ENCODE measurements at places on chromosomes 7 and 10.

GRCh38 chr10:33448421-33449140 lies 114.1 kb upstream of the NRP1 start:
- no peak for DNase-seq

- no peak for DNase-seq
Observed at GRCh38 chr10:16585103-16585502, 63.4 kb upstream of the C1QL3 start.

DNA sequence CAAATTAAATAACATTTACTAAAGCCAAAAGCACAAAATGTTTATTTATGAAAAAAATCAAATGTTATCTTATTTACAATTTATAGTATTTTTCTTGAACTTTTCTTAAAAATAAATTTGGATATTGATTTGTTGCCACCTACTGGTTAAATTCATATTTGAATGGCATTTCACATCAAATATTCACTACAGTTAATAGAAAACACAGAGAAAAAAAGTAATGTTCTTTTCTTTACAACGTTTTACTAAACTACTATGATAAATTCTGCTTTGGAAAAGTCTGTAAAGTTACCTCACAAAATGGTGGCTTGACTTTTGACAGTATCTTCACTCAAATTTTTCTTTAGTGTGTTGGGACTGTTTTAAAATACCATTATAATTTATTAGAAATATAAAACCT lies 52.7 kb downstream of the SRPK2 start:
- no peak for DNase-seq

GRCh38 chr10:31930023-31930751 lies 1.6 kb upstream of the ARHGAP12 start:
- no peak for DNase-seq

GRCh38 chr7:45179666-45180065 lies 22.1 kb downstream of the RAMP3 start:
- DNase-seq = no peak

GRCh38 chr10:103463499-103463898 lies 4.8 kb upstream of the CALHM1 start:
- DNase-seq = no peak

GRCh38 chr10:118504467-118505205 lies 90.8 kb downstream of the PRLHR start:
- no peak for DNase-seq

GRCh38 chr7:42193471-42194129 lies 43.4 kb downstream of the GLI3 start:
- no peak for DNase-seq

DNA sequence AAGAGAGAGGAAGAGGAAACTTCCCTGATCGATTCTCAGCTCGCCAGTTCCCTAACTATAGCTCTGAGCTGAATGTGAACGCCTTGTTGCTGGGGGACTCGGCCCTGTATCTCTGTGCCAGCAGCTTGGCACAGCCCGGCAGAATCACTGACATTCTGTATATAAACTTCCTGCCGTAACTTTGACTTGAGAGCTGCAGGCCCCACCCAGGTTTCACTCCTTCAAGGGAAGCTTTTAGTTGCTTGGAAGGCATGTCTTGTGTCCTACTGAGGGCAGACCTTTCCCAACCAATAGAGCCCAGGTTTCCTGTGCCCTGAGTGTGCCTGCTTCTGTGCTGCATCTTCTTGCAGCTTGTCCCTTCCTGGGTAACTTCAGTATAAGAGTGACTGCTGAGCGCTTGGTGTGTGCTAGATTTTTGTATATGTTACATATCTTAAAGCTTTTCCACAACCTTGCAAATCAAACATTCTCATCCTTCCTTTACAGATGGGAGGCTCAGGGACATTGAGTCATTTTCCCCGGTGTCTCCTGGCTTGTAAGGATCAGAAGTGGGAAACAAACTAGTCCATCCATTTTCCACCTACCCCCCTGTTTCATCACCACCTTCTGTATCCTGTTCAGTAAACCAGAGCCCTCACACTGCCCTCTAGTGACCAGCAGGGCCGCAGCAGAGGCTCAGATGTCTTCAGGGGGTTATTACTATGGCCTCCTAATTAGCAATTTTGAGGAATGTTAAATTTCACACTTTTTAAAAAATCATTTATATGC lies 225.2 kb upstream of the PRSS58 start:
- DNase-seq = no peak

GRCh38 chr7:101906291-101907240 lies 89.1 kb downstream of the CUX1 start:
- DNase-seq = no peak

- no peak for DNase-seq
Observed at GRCh38 chr7:2710286-2710655, 22.3 kb downstream of the AMZ1 start.

DNA sequence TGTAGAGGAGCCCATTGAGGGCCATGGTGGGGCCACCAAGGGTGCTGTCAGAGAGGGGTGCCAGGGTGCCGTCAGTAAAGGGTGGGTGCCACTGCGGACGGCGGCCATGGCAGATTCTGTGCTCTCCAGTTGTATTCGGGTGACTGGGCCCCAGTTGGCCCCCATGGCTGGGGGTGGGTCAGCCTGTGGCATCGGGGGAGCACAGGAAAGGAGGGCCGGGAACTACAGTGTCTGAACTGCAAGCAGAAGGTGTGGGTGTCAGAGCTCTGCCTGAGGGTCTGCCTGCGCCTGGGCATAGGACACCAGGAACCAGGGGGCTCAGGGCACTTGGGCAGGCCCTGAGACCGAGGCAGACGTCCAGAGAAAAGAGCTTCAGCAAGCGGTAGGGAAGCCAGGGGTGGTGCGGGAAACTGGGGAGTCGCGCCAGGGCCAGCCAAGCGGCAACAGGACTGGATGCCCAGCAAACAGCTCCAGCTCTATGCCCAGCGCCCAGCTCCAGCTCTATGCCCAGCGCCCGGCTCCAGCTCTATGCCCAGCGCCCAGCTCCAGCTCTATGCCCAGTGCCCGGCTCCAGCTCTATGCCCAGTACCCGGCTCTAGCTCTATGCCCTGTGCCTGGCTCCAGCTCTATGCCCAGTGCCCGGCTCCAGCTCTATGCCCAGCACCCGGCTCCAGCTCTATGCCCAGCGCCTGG lies 502.3 kb upstream of the FOXK1 start:
- no peak for DNase-seq

DNA sequence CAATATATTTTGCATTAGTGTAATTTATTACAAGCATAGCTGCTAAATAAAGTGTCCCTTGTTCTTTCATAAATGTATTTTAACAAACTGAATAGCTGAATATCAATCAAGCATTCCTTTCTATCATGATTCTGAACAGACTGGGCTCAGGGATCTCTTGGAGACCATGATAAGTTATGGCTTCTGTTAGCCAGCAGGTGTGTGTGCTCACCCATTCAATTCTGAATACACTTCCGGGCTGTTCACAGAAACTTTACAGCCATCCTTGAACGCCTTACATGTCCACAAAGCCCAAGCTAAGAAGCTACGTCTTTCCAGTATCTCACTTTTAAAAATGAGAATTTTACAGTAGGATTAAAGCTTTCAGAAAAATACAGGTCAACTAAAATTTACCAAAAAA lies 115.1 kb downstream of the SVIL start:
- DNase-seq = no peak

- DNase-seq = no peak
Observed at GRCh38 chr10:43879742-43880141, 231.1 kb upstream of the ZNF32 start.

- DNase-seq = no peak
Observed at GRCh38 chr7:95055295-95055694, 147.9 kb downstream of the PPP1R9A start.

DNA sequence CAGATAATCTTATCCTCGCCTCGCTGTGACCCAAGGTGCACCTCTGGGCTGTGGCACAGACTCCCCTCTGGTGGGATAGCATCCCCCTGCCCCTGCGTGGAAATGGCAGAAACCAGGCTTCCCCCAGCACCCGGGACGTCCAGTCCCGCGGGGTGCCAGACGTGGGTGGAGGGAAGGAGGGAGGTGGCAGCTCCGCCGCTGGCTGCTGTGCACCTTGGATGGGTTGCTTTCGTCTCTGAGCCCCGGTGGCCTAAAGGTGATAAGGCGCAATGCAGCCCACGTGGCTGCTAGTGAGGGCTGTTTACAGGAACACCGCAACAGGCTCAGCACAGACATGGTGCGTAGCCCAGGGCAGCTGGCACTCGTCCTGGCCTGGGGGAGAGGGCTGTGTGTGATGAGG lies 13.6 kb upstream of the PDGFA start:
- no peak for DNase-seq

- no peak for DNase-seq
Observed at GRCh38 chr7:151506901-151507382, 12.8 kb downstream of the RHEB start.
